ENCODE measurements at places on chromosomes 1 and 21. TPM values are rescaled to one million over a fixed set of nuclear protein-coding genes. Genes with fewer than 3 reads are reported as not detected.

TTC22 gene
- total RNA-seq, result not detected

- H3K4me1 ChIP-seq, result no peaks in the 10 kb centered on the region
- H3K27ac ChIP-seq, result no peak overlapping the region
- H3K4me3 ChIP-seq, result no peak overlapping the region
- peaks cover 24% of the 10 kb centered on the region for H3K36me3 ChIP-seq
- H3K27me3 ChIP-seq, result no peaks in the 10 kb centered on the region
- no peak for DNase-seq
Observed at GRCh38 chr1:88740784-88741183, 56.7 kb downstream of the PKN2 start.

GRCh38 chr1:151255381-151255780 lies 847 bp downstream of the PSMD4 start:
- H3K36me3 ChIP-seq, result peaks cover 8% of the 10 kb centered on the region
- peak overlapping the region; percentile 82 for H3K4me3 ChIP-seq
- no peaks in the 10 kb centered on the region for H3K27me3 ChIP-seq
- DNase-seq, result no peak

- H3K36me3 ChIP-seq, result no peaks in the 10 kb centered on the region
- H3K27me3 ChIP-seq, result no peaks in the 10 kb centered on the region
- no peak overlapping the region for H3K4me3 ChIP-seq
- no peak overlapping the region for H3K27ac ChIP-seq
Observed at GRCh38 chr21:37815893-37816292, 100.4 kb downstream of the KCNJ6 start.

- no peak for DNase-seq
- H3K27me3 ChIP-seq, result no peaks in the 10 kb centered on the region
- H3K36me3 ChIP-seq, result no peaks in the 10 kb centered on the region
- H3K27ac ChIP-seq, result no peak overlapping the region
- no peaks in the 10 kb centered on the region for H3K4me1 ChIP-seq
Observed at GRCh38 chr1:186760446-186760845, 68.3 kb upstream of the PLA2G4A start.

NPHS2 gene
- total RNA-seq, result not detected

RPS27 gene
- total RNA-seq, result 3,620 TPM

KLF17 gene
- total RNA-seq, result not detected

FAAH gene
- total RNA-seq, result not detected

GRCh38 chr1:92934395-92935378 lies 26.6 kb downstream of the DIPK1A start:
- H3K36me3 ChIP-seq, result no peaks in the 10 kb centered on the region
- H3K27me3 ChIP-seq, result no peaks in the 10 kb centered on the region
- H3K27ac ChIP-seq, result peak overlapping the region; percentile 1
- peaks cover 21% of the 10 kb centered on the region for H3K4me1 ChIP-seq

GRCh38 chr1:44783697-44784093 lies 4.3 kb downstream of the BEST4 start:
- H3K36me3 ChIP-seq, result peaks cover 29% of the 10 kb centered on the region
- no peaks in the 10 kb centered on the region for H3K4me1 ChIP-seq
- H3K27ac ChIP-seq, result no peak overlapping the region
- no peak for DNase-seq

- H3K36me3 ChIP-seq, result peaks cover 84% of the 10 kb centered on the region
- no peaks in the 10 kb centered on the region for H3K27me3 ChIP-seq
- no peak overlapping the region for H3K4me3 ChIP-seq
- DNase-seq, result no peak
- no peaks in the 10 kb centered on the region for H3K4me1 ChIP-seq
Observed at GRCh38 chr21:25885880-25886279, 151.1 kb downstream of the GABPA start.

DNA sequence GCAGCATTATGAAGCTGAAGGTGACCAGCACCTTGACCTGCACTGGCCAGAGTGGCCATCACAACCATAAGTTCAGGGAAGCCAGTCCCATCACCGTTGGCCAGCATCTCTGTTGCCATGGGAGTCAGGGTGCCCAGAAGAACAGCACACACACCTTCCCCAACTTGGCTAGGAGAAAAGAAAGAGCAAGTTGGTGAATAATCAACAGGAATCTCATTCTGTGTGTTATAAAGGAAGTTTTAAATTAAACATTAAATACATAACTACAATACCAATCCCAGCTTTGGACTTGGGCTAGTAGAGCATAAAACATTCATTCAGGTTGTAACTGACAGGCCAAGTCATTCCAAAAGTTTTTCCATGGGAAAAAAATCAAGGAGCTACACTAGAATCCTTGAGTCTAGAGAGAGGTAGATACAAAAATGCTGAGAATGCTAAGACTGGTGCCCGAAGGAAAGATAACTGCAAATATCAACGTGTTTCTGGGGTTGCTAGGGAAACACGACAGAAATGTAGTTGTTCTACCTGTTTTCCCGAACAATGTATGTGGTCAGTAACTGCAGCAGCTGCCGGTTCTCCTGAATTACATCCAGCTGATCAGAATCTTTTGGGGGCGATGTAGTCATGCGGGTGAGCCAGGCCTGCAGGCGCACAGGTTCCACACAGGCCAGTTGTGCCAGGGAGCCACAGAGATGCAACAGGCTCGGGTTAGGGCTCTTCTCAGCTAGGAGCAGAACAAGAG lies 45.6 kb downstream of the UBR4 start:
- H3K27me3 ChIP-seq, result no peaks in the 10 kb centered on the region
- no peak overlapping the region for H3K27ac ChIP-seq
- peaks cover 94% of the 10 kb centered on the region for H3K36me3 ChIP-seq
- no peak overlapping the region for H3K4me3 ChIP-seq
- DNase-seq, result no peak
- H3K4me1 ChIP-seq, result no peaks in the 10 kb centered on the region

DNA sequence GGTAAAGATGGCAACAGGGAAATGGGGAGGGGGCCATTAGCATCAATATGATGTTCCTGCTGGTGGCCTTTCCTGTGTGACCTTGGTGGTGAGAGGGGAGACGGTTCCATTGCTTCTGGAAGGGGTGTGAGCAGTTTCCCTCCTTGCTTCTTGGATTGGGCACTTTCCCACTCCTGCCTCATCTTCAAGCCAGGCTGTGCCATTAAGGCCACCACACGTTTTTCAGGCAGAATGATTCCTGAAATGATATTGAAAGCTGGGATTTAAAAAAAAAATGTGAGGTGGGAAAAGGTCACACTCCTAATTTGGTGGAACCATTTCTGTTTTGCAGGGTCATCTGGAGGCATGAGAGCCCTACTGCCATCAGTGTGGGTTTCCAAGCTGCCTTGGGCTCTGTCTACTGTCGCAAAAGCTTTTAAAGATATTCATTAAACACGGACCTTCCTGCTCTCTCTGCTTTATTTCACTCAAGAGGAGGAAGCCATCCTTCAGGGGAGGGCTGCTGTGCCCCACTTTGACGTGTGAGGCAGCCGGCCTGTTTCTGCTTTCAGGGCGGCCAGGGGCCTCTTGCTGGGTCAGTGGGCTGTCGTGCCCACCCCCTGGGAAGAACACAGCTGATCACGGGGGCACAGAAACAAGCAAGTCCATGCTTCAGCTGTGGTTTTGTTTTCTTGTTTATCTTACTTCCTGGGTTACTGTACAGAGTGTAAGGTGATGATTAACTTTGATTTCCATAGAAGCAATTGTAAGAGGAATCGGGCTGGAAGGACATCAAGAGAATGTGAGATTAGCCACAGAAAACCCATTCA lies 8.0 kb downstream of the RIIAD1 start:
- no peaks in the 10 kb centered on the region for H3K4me1 ChIP-seq
- no peak overlapping the region for H3K27ac ChIP-seq
- no peaks in the 10 kb centered on the region for H3K36me3 ChIP-seq
- no peak for DNase-seq
- 0 out of 2 replicates have a peak, but pooled peaks cover 3% of the 10 kb centered on the region for H3K27me3 ChIP-seq
- H3K4me3 ChIP-seq, result no peak overlapping the region

RHOU gene
- 3.2 TPM for total RNA-seq

- no peaks in the 10 kb centered on the region for H3K36me3 ChIP-seq
- no peak overlapping the region for H3K4me3 ChIP-seq
- no peak overlapping the region for H3K27ac ChIP-seq
- H3K4me1 ChIP-seq, result no peaks in the 10 kb centered on the region
Observed at GRCh38 chr1:214466403-214467077, 84.9 kb downstream of the PTPN14 start.

GRCh38 chr1:58814251-58815068 lies 30.6 kb upstream of the JUN start:
- peaks cover 18% of the 10 kb centered on the region for H3K4me1 ChIP-seq
- no peak overlapping the region for H3K27ac ChIP-seq

DNA sequence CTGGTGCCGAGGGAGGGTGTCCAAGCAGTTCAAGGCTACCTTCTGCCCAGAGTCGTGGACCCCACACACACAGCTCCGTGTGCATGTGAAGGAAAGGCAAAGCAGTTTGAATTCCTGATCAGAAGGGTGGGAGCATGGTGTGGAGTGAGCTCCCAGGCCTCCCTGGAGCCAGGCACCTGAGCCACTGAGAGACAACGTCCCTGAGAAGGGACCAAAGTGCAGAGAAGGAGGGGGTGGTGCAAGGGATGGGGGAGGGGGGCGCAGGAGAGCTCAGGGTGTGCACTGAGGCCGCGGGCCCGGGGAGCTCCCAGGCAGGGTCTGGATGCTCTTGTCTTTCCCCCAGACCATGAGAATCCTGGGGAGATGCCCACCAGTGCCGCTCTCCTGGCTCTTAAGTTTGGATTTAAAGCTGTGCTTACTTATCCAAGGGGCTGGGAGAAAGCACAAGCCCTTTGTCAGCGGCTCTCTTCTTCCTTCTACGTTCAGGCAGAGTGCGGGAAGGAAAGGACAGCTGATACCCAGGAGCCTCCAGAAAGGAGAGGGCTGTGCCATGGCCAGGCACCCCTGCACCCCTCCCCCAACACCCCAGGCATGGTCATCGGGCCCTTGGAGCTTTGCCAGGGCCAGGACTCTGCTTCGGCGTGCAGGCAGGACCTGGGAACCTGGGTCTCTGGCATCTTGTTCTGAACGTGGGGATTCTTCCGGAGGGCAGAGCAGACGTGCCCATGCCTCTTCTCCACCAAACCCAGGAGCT lies 24.1 kb downstream of the ACTA1 start:
- H3K36me3 ChIP-seq, result no peaks in the 10 kb centered on the region
- no peaks in the 10 kb centered on the region for H3K27me3 ChIP-seq
- H3K27ac ChIP-seq, result no peak overlapping the region
- peak; percentile 35 for DNase-seq
- H3K4me3 ChIP-seq, result peak overlapping the region; percentile 9

C2CD4D gene
- total RNA-seq, result not detected

DNA sequence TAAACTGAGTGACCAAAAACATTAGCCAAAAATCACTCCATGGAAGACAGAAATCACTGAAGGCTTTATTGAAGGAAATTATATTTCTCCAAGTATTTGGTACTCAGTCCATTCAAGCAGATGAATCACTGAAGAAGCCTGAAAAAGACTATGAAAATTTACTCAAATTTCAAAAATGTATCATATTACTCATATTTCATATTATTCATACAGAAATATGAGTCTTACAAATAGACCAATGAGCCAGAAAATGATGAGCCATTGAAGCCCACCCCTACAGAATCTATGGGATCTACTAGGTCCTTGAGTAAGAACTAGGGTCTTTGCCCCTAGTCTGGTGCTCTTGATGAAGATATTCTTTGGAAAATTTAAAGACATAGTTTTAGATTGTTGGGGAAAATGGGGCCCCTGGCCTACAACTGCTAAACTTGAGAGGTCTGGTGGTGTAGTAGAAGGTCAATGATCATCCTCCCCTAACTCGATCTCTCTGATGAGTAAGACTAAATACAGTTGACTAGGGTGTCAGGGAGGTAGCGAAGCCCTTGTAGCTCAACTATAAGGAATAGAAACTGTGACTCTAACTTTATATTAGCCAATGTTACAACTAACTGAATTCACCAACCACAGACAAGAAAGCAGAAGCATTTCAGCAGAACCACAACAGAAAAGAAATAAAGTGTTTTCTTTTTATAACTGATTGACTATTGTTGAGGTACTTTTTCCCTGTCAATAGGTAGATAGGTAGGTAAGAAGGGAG lies 81.0 kb downstream of the NOTCH2 start:
- H3K27ac ChIP-seq, result no peak overlapping the region
- H3K36me3 ChIP-seq, result peaks cover 18% of the 10 kb centered on the region
- no peak overlapping the region for H3K4me3 ChIP-seq
- peaks cover 17% of the 10 kb centered on the region for H3K4me1 ChIP-seq

GRCh38 chr1:201262963-201263608 lies 20.2 kb upstream of the PKP1 start:
- no peaks in the 10 kb centered on the region for H3K36me3 ChIP-seq
- peaks cover 23% of the 10 kb centered on the region for H3K4me1 ChIP-seq
- no peak overlapping the region for H3K4me3 ChIP-seq
- H3K27ac ChIP-seq, result no peak overlapping the region
- H3K27me3 ChIP-seq, result no peaks in the 10 kb centered on the region

GRCh38 chr1:169694304-169695075 lies 16.9 kb downstream of the SELL start:
- H3K4me3 ChIP-seq, result no peak overlapping the region
- no peaks in the 10 kb centered on the region for H3K4me1 ChIP-seq
- no peak overlapping the region for H3K27ac ChIP-seq

C8B gene
- not detected for total RNA-seq

DNA sequence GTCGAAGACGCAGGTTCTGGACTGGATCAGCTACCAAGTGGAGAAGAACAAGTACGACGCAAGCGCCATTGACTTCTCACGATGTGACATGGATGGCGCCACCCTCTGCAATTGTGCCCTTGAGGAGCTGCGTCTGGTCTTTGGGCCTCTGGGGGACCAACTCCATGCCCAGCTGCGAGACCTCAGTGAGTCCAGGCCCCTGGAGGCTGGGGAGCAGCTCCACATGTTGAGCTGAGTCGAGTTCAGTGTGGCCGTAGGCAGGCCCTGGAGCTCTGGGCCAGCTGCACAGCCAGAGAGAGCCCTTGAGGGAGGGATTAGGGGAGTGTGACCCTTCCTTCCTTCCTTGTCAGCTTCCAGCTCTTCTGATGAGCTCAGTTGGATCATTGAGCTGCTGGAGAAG lies 1.6 kb downstream of the ELF3 start:
- H3K4me3 ChIP-seq, result no peak overlapping the region
- no peaks in the 10 kb centered on the region for H3K36me3 ChIP-seq
- H3K4me1 ChIP-seq, result peaks cover 23% of the 10 kb centered on the region

LIN28A gene
- total RNA-seq, result not detected

GRCh38 chr1:157429601-157430240 lies 122.6 kb downstream of the FCRL5 start:
- no peaks in the 10 kb centered on the region for H3K36me3 ChIP-seq
- DNase-seq, result no peak
- no peaks in the 10 kb centered on the region for H3K4me1 ChIP-seq
- 0 out of 2 replicates have a peak, but pooled peaks cover 6% of the 10 kb centered on the region for H3K27me3 ChIP-seq

MEF2D gene
- 13.3 TPM for total RNA-seq

DNA sequence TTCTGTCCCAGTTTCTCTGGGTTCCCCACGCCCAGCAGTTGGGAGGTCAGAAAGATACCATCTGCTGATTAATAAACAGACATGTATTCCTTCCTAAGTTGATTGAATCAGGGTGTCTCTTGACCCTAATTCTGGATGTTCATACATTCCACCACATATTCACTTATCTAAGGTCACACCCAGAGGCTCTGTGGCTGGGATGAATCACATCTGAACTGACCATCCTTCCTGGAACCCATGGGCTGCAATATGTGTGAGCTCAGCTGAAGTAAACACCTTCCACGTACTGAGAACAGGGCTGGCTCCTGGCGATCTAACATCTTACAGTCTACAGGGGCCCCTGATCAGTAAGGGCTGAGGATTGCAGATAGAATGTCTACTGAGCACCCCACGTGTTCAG lies 20.5 kb upstream of the TRABD2B start:
- H3K4me3 ChIP-seq, result no peak overlapping the region
- no peaks in the 10 kb centered on the region for H3K4me1 ChIP-seq
- no peaks in the 10 kb centered on the region for H3K36me3 ChIP-seq
- DNase-seq, result no peak
- 0 out of 2 replicates have a peak, but pooled peaks cover 6% of the 10 kb centered on the region for H3K27me3 ChIP-seq

AIRE gene
- total RNA-seq, result 0.10 TPM

PTPN7 gene
- 0.08 TPM for total RNA-seq

All from SJCRH30 (cell line).